Activated CD4-positive, alpha-beta T cell treated with anti-CD3 and anti-CD28 coated beads, Interleukin-10, Interleukin-2, amounts not matched to agents 100 ng/mL and 50 ng/mL, durations not matched to agents 16 hours and 8 hours (primary cell): ENCODE measurements at places on chromosomes 16 and 17.

DNA sequence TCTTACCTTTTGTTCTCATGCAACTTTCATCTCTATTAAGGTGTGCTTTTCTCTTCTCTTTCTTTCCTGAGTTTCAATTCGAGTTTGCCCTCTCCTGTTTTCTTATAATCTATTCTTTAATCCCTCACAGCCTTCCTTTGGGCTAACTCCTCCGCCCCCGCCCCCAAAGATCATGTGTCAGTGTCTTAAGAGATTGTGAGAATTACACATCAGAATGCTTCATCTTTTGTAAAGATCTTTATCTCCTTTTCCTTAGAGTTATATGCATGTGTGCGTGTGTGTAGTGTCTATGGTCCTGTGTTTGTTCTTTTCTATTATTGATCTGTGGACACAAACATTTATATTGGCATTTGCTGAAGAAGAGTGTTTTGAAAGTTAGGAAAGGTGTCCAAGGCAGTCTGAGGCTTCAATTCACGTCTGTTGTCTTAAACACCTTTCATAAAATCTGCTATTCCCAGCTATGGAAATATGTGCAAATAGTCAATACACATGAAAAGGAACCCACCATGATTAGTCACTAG is 6.1 kb upstream of the ALDH3A2 start:
- no peak for DNase-seq

- DNase-seq, result peak; percentile 38
Observed at GRCh38 chr17:48597778-48598631, 4.4 kb upstream of the HOXB5 start.

- no peak for DNase-seq
Observed at GRCh38 chr16:9681508-9681907, 500.7 kb downstream of the GRIN2A start.

GRCh38 chr17:31404028-31404949 is 12.8 kb downstream of the RAB11FIP4 start:
- DNase-seq, result peak; percentile 27

DNA sequence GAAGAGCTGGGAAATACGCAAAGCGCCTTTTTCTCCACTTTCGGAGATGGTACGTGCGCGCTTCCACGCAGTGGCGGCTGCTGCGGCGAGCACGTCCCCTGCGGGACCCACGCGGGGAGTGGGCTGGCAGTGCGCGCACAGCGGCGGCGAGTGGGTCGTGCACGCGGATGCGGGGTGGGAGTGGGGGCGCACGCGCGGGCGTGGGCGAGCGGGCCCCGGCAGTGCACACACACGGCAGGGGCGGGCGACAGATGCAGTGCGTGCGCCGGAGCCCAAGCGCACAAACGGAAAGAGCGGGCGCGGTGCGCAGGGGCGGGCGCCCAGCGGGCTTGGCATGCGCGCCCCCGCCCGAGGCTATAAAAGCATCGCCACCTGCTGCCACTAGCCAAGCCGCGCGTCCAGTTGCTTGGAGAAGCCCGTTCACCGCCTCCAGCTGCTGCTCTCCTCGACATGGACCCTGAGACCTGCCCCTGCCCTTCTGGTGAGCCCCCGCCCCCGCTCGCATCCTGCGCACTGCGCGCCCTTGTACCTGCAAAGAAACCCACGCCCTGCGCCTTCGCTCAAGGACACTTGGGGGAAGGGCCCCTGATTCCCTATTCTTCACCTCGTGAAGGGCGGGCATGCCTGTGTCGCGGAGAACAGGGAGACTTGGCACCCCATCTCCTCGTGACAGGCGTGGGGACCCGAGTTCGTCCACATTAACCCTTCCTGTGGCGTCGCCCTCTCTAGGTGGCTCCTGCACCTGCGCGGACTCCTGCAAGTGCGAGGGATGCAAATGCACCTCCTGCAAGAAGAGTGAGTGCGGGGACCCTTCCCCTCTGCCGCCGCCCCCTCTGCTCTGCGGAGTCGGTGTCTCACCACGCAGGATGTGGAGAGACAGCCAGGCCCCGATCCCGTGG is at the start of gene MT3:
Gene MT3, plus strand, starts transcription at position 388 of the 899 bp plus-strand sequence. Its CDS starts 63 bp downstream, at position 451.
- no peak for DNase-seq

DNA sequence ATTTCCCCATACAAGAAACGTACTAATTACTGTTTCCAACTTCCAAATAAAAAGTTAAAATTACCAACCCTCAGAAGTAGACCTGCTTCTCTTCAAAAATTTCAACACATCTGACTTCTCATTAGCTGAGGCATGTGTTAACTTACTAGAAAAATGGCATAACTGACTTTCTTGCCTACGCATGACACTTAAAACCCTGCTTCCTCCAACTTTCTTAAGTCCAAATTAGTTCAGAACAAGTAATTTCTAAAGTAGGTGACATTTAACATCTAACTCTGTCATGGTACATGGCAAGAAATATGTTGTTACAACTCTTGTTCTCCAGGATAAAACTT is 6.7 kb downstream of the USP7 start:
- no peak for DNase-seq

- DNase-seq, result no peak
Observed at GRCh38 chr17:32882029-32882428, 5.1 kb upstream of the MYO1D start.

DNA sequence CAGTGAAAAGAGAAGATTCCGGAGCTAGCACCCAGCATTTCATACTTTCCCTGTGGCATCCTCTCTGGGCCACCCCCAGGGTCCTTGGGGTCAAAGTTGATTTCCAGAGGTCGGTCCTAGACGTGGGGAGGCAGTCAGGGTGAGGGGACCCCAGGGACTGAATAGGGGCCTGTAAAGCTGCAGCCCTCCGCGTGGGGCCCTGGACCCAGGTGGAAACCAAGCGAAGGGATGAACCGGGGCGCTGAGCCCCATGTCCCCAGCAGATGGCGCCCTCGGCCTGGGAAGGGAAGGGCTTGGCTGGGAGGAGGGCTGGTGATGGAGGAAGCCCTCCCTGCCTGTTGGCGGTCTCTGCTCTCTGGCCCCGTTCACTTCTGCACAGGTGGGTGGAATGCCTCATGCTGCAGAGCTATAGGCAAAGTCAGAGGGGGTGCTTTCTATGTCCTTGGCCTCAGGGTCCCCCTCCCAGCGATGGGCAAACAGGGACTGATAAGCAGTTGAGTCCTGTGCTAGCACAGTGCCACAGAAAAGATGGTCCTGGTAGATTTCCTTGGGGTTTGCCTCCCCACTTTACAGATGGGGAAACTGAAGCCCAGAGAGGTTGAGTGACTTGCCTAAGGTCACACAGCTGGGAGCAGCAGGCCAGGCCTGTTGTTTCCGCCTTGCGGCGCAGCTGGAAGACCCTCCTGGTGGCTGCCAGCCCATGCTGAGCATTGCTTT is 163.4 kb upstream of the CIBAR2 start:
- DNase-seq, result peak; percentile 64

- DNase-seq, result peak; percentile 54
Observed at GRCh38 chr16:71421911-71422310, 19.9 kb downstream of the TLE7 start.

GRCh38 chr17:28071891-28072606 is 29.6 kb downstream of the NLK start:
- no peak for DNase-seq

DNA sequence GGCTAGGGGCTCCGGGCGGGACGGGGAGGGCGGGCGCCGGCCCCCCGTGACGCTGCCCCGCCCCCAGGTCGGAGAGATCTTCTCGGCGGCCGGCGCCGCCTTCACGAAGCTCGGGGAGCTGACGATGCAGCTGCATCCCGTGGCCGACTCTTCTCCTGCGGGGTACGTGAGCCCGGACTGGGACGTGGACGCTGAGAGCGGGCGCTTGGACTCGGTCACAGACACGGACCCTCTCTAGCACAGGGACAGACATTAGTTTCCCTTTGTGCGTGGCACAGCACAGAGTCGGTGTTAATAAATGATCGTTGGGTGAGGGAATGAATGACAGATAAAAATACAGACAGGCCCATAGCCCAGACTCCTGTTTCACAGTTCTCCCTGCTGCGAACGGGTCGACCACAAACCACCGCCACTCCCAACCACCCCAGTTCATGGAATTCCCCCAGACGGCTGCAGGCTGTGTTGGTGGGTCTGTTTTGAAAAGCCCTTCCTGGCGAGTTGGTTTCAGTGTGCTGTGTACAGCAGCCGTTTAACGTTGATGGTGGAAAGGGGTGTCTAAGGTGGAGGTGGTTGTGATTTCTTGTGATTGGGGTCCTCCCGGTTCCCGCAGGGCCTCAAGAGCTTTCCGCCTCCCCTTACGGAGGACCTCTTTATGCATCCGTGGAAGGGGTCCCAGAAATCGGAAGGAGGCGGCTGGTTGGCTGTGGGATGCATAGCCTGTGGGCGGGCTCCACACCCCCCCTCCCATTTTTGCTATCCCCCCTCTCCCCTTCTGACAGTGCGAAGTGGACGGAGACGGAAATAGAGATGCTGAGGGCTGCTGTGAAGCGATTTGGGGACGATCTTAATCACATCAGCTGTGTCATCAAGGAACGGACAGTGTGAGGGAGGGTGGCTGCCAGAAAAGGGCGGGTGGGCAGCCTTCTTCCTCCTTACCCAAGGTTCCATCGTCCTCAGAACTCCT is 2.9 kb downstream of the RNASEK start:
- DNase-seq, result peak; percentile 91

DNA sequence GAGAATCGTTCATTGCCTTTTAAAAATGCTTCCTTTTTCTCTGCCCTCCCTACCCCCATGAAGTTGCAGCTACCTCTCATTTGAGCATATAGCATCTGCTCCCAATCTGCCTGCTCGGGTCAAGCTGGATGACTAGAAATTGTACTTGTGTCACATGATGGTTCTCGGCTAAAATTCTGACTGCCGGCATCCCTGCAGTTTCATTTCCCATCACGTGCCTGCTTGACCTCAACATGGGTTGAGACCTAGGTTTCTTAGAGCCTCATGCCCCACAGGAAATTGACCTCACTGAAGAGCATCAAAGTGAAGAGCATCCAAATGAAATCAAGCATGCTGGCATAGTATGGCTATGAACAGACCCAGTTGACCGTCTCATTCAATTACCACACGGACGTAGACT is 581.6 kb upstream of the PSMD7 start:
- no peak for DNase-seq

GRCh38 chr17:60330731-60331130 is 61.2 kb downstream of the USP32 start:
- no peak for DNase-seq

GRCh38 chr16:73912281-73912680 is 384.3 kb upstream of the PSMD7 start:
- no peak for DNase-seq

DNA sequence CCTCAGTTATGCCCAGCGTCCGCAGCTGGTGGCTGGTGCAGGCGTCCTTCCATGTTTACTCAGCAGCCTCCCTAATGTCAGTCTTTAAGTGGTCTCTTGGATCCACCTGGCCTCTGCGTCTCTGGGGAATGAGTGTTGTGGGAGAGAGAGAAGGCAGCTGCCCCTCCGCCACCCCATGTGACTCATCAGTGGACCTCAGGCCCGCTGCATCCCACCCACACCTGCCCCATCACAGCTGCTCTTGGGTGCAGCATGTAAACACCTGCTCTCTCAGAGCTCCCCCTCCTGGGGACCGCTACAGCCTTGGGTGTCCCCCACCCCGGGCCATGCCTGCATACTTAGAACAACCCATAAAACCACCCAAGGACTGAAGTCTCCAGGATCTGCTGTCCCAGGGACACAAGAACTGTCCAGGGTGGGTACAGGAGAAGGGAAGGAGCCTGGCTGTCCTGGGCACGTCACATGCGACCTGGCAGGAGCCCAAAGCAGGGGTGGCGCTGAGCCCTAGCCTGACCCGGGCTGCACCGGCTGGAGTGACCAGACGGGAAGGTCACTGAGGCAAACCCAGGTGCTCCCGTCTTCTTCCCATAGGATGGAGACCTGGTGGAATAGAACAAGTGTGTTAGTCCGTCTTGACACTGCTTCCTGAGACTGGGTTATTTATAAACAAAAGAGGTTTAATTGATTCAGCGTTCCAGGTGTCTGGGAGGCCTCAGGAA is 4.2 kb downstream of the C16orf90 start:
- DNase-seq, result no peak

- DNase-seq, result no peak
Observed at GRCh38 chr17:7713782-7714181, 3.8 kb upstream of the DNAH2 start.

DNA sequence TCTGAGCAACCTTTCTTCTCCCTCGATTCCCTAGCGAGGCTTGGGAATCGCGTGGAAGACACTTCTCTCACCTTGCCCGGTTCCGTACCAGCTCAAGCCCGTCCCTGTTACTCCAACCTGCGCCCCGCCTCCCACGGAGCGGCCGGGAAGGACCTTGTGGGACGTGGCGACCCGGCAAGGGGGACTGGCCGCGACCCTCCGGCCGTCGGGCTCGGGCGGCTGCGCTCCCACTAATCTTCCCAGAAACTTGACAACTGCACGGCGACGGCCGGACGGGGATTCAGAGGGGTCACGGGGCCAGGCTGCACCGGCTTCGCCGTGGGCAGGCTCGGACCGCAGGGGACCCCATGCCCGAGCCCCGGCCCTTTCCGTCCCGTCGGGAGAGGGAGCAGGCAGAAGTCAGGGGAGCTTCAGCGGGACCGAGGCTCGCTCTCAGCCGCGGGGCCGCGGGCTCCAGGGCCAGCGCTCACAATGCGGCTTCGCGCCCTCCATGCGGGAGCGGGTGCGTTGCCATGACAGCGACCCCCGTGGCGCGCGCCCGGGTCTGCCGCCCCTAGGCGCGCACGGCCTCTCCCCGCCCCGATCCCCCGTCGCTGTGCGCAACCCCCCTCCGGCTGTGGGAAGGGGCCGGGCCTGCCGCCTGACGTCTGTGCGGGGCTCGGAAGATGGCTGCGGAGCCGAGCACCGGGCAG is at the start of gene SGSM2:
Gene SGSM2, plus strand, starts transcription at position 650 of the 692 bp plus-strand sequence. CDS start 188 bp downstream, outside the sequence.
- DNase-seq, result peak; percentile 70

DNA sequence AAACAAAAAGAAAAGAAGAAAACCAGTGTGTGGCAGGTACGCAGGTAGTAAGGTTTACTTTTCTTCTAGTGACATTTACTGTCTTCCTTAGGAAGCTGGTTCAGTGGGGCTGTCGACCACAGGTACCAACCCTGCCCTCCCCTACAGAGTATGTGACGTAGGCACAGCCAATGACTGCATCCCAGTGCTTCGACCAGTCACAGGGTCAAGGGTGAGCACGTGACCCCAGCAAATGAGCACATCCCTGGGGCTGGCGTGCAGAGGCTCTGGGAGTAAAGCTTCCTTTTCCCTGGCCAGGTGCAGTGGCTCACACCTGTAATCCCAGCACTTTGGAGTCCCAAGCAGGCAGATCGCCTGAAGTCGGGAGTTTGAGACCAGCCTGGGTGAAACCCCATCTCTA is 38.9 kb upstream of the PLCG2 start:
- DNase-seq, result no peak

DNA sequence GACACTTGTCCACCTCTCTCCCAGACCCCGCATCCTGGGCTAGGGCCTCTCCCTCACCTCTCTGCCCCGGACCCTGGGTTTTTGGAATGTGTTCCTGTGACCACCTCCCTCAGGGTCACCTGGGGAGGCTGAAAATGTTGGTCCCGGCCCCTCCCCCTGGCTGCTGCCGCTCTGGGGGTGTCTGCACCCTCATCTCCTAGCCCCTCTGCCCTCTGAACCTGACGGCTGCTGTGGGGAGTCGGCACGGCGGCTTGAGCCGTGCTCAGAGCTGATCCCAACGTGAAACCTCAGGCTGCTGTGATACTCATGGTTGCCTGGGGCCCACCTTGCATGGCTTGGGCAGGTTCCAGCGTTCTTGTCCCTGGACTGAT is 42.8 kb downstream of the ADCY7 start:
- no peak for DNase-seq

- DNase-seq, result no peak
Observed at GRCh38 chr17:75898065-75898464, 1.3 kb upstream of the TRIM65 start.
